CD8-positive, alpha-beta T cell (primary cell): ENCODE measurements at places on chromosomes 6 and 20.

DNA sequence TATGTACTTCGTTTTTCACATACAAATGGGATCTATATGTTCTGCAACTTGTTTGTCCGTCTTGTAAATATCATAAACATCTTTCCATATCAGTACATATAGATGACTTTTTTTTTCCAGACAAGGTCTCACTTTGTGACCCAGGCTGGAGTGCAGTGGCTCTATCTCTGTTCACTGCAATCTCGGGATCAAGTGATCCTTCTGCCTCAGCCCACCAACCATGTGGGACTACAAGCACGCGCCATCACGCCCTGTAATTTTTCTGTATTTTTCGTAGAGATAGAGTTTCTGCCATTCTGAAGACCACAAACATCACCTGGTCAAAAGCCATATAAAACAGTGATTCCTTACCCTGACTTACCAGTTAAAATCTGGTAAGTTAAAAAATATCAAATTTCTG, 37.7 kb upstream of the SYNCRIP start:
- DNase-seq: no peak

- DNase-seq: no peak
Observed at GRCh38 chr6:5067305-5067704, 17.8 kb upstream of the PPP1R3G start.

DNA sequence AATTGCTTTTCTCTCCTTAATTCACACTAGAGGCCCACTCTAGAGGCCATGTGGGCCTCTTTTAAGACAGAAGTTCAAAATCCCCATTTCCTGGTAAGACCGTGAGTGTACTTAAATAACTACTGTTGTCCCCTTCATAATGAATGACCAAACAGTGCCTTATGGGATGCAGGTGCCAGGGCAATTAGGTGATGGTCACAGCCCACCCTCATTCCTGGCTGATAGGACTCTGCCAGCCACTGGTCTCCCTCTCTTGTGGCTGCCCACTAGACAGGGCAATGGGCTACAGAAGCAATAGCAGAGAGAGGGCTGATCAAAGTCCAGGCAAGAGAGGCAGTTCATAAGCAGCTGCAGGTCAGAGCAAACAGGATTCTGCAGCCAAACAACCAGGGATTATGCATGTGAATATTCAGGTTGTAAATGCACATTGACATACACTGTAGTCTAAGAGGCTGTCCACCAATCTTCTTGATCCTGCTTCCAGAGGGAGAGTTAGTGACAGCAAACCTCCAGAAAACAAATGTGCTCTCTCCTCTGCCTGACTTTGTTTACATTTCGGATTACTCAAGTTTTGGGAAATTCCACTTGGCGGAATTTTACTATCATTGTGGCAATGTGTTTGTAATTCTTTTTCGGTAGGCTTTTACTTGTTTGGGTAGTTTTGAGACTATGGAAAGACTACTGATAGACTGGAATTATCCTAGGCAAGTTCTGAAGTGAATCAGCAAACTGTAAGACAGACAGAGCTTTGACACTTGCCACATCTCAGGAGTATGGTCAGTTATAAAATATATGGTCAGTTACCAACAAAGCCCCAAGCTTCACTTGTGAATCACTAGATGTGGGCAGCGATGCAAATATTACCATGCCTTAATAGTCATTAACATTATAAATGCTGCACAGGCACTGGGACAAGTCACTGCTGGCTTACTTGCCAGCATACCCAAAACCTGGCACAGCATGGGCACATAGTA, 12.8 kb downstream of the PTPRK start:
- DNase-seq: no peak

GRCh38 chr20:1469925-1470571, 3.4 kb upstream of the NSFL1C start:
- DNase-seq: no peak

DNA sequence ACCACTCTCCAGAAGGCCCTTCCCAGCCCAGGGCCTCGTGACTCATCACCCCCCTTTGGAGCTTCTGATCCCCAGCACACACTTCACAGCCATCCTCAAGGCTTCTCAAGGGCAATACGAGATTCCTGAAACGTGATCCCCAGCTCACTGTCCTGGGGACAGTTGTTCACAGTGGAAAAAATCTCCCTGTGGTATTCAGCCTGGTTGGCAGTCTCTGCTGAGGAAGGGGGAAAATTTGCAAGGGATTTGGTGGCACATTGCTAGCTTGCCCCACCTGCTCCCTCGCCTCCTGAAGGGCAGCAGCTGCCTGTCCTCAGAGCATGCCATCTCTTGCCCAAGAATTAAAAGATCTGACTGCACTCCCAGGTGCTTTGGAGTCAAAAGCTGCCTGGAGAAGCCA, 20.7 kb upstream of the PKHD1 start:
- no peak for DNase-seq
